Fibroblast of the aortic adventitia (primary cell): ENCODE measurements at places on chromosomes 3 and 15. TPM values are rescaled to one million over a fixed set of nuclear protein-coding genes. Genes with fewer than 3 reads are reported as not detected.
A peak's percentile ranks its signal among the peaks of the same experiment; 100 is the strongest.

DNA sequence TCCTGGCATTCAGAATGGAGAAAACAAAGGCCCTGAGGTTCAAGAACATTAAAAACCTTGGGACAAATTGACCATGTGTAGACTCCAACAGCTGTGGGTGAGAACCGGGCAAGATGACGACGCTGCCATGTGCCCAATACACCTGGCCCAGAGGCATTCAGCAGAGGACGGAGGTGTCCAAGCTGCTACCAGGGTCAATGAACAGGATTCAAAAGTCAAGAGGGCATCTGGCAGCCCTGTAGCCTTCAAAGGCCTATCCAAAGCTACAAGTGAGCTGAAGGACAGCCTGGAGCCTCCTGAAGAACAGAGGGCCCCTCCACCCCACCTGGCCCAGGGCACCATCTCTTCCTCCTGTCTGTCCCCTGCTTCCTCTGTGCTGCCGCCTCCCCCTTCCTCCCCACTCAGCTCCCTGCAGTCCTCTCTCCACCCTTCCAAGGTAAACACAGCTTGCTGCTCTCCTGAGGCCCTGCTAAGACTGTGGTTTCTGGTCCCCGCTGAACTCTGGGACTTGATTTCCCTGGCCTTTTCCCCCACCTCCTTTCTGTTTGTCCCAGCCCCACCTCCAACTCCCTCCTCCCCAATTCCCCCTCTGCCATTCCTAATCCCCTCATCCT lies 57.5 kb downstream of the HMCES start:
- no peak for DNase-seq

GRCh38 chr3:150675587-150675986 lies 28.1 kb downstream of the ERICH6 start:
- no peak for DNase-seq

GRCh38 chr3:40713795-40714194 lies 189.0 kb downstream of the ZNF621 start:
- no peak for DNase-seq

The MON1A gene
- total RNA-seq: 3.4 and 12.8 TPM in 2 replicates

DNA sequence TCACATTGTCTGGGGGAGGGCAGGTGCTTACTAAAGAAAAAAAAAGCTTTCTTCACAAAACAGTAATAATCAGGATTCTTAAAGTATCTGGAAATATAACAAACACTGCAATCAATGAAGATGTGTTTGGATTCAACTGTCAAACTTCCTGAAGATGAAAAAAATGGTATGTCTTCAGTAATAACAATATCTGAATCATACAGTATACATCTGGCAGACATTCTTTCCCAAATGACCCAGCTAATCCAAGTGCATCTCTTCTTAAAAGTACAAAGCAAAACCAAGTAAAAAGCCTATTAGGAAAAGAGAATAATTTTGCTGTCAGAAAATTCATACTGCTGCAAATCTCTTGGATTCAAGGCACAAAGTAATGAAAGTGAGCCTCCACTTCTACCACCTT lies 145.0 kb upstream of the MCTP2 start:
- peak; percentile 32 for DNase-seq

- no peak for DNase-seq
These were observed 3.0 kb downstream of the ARF4 start for GRCh38 chr3:57594144-57594543.

DNA sequence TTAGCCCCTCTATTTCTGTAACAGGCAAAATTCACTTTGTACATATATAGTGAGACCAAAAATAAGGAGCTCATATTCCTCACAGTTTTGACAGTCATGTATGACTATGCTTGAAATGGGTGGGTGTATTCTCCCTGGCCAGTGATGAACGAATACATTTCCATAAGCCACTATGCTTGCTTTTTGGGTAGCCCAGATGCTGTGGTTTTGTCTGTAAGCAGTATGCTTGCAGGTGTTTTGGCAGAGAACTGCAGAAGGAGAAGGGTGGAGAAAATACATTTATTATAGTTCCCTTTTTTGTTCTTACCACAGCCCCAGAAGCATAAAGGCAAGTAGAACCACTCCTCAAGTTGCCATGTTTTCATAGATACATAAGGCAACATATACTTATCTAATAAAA lies 131.2 kb downstream of the RBMS3 start:
- no peak for DNase-seq

- no peak for DNase-seq
These were observed 69.5 kb downstream of the LRRC49 start for GRCh38 chr15:70962084-70962483.

DNA sequence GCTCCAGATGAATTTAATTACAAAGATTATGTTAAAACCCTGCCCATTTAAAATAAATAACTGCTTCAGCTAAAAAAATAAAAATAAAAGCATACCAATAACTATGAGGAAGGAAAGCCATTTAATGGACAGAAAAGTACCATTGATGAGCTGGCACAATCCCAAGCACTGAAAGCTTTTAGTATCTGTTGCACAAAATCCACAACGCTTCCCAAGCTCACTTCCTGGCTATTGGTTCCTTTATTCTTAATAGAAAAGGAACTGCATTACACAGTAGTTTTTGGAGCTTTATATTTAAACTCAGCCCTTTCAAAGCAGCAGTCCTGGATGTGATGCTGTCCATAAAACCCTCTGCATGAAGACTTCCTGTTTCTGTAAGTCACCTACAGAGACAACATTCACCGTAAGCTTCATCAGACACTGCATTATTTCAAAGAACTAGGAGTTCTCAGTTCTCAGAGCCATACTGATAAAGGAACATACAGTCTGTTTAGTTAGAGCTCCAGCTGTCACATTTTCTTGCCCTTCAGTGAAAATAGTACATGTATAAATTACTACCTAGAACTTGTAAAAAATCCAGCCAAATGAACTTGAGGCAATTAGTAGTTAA lies 81.5 kb downstream of the CSNK1G1 start:
- DNase-seq: no peak

GRCh38 chr15:42031198-42031915 lies 10.5 kb upstream of the PLA2G4E start:
- DNase-seq: no peak

The ZPLD1 gene
- total RNA-seq: 0.33 and 0.45 TPM in 2 replicates

The IMPG2 gene
- total RNA-seq: 0.45 and 0.65 TPM in 2 replicates

- no peak for DNase-seq
These were observed 99.1 kb upstream of the HES1 start for GRCh38 chr3:194036842-194037241.
